ENCODE measurements at places on chromosomes 4 and X. TPM values are rescaled to one million over a fixed set of nuclear protein-coding genes. Genes with fewer than 3 reads are reported as not detected.

CCDC149 gene
- total RNA-seq, result 14.7 TPM

MGAT4D gene
- total RNA-seq, result not detected

FANCB gene
- total RNA-seq, result 3.8 TPM

CT47A1 gene
- not detected for total RNA-seq

- no peaks in the 10 kb centered on the region for H3K4me1 ChIP-seq
- no peaks in the 10 kb centered on the region for H3K27me3 ChIP-seq
- no peaks in the 10 kb centered on the region for H3K36me3 ChIP-seq
- DNase-seq, result no peak
- no peak overlapping the region for H3K4me3 ChIP-seq
Measured at GRCh38 chr4:89371614-89372013, 64.0 kb upstream of the GPRIN3 start.

DNA sequence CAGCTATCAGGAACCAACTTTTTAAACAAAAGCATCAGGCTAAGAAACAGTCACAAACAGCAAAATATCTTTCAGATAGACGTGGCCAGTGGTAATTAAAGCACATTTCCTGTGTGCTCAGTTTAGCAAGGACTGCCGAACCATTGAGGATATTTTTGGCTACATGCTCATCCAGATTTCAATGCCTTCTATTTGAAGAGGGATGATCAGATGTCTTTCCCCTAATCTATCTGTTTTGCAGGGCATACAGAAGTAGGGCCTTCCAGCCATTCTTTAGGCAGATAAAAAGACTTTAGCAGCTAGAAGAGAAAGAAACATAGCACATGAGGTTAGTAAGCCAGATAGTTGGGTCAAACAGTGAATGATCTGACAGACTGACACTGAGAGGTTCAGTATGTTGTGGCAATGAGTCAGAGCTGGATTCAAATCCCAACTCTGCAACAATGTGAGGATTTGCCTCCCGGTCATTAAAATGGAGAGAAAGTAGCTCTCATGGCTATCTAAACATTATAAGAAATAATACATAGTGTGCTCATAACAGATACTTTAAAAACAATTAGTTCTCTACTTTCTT is 100.0 kb upstream of the PRKG2 start:
- no peaks in the 10 kb centered on the region for H3K27me3 ChIP-seq
- DNase-seq, result no peak
- no peaks in the 10 kb centered on the region for H3K4me1 ChIP-seq
- H3K4me3 ChIP-seq, result no peak overlapping the region

GRCh38 chrX:130018143-130018542 is 35.7 kb downstream of the BCORL1 start:
- no peak overlapping the region for H3K27ac ChIP-seq
- H3K4me1 ChIP-seq, result no peaks in the 10 kb centered on the region
- H3K36me3 ChIP-seq, result no peaks in the 10 kb centered on the region
- DNase-seq, result no peak
- H3K4me3 ChIP-seq, result no peak overlapping the region

- H3K27me3 ChIP-seq, result no peaks in the 10 kb centered on the region
- DNase-seq, result no peak
- H3K4me1 ChIP-seq, result no peaks in the 10 kb centered on the region
- no peaks in the 10 kb centered on the region for H3K36me3 ChIP-seq
- no peak overlapping the region for H3K27ac ChIP-seq
- H3K4me3 ChIP-seq, result no peak overlapping the region
Measured at GRCh38 chr4:177271915-177272766, 37.5 kb upstream of the NEIL3 start.

GRCh38 chr4:169724260-169724659 is 33.5 kb downstream of the HPF1 start:
- peaks cover 15% of the 10 kb centered on the region for H3K36me3 ChIP-seq
- no peaks in the 10 kb centered on the region for H3K27me3 ChIP-seq
- H3K4me3 ChIP-seq, result no peak overlapping the region

- no peaks in the 10 kb centered on the region for H3K4me1 ChIP-seq
- H3K36me3 ChIP-seq, result no peaks in the 10 kb centered on the region
- H3K27ac ChIP-seq, result no peak overlapping the region
- DNase-seq, result no peak
- no peak overlapping the region for H3K4me3 ChIP-seq
Measured at GRCh38 chrX:25869761-25870160, 268.4 kb upstream of the MAGEB18 start.
